ENCODE measurements at places on chromosomes 3 and 15. TPM values are rescaled to one million over a fixed set of nuclear protein-coding genes. Genes with fewer than 3 reads are reported as not detected.

- no peak for DNase-seq
Observed at GRCh38 chr3:139308560-139308959, 35.3 kb upstream of the MRPS22 start.

Gene TMEM45A
- 8.0 TPM for total RNA-seq

Gene TUSC7
- total RNA-seq: not detected

DNA sequence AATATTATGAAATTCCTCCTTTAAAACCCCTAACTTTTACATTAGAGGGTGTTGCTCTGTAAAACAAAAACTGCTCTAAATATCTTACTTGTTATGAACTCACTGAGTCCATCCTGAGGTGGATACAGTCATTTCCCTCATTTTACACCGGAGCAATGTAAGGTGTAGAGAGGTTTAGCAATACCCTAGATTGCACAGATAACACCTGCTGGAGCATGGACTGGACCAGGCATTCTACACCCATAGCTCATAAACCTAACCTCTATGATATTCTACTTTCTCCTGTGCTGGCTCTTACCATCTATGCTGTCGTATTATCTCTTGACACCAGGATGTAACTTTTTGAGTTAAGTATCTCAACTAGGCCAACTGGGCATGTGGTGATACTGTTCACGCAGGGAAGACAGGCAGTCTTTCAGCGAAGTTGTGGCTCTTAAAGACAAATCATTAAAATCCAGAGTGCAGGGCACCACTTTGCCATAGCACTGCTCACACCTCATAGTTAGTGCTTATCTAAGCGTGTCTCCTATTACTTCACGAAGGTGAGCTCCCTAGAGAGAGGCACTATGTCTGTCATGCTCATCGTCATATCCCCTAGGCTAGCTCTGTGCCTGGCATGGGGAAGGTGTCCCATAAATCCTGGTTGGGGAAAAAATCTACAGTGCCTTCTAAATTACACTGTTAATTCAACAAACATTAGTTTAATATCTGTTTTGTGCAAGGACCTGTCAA, 100.1 kb upstream of the SLC2A2 start:
- DNase-seq: no peak

GRCh38 chr3:138975351-138975750, 28.3 kb downstream of the FOXL2NB start:
- no peak for DNase-seq

DNA sequence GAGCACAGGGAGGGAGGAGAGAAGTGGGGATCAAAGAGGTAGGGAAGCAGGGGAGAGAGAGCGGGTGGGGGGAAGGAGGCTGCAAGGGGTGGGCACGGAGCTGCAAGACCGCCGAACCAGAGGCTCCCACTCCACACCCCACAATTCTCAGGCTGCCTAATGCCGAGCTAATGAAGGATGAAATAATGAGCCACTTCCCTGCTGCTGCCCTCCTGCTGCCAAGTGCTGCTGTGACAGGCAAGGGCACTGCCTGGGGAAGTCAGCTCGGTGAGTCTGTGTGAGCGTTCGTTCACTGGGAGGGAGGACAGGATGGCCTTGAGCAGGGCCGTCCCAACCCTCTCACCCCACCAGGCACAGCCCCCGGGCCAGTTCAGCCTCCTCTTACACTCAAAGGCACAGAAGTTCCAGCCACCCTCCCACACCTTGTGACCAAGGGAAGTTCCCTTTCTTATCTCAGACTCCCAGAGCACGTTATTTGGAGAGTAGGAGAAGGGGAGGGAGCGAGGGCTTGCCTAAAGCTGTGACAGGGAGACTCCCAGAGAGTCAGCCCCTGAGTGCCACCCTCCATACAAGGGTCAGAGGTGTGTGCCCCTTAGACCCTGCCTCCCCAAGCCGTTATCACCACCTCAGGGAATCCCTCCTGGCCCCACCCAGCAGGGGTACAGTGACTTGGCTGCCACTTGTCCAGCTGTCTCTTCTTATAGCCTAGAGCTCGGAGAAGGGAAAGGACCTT, 12.4 kb downstream of the GLYCTK start:
- DNase-seq: no peak
